ENCODE measurements at places on chromosomes 6 and 20. TPM values are rescaled to one million over a fixed set of nuclear protein-coding genes. Genes with fewer than 3 reads are reported as not detected.
A peak's percentile ranks its signal among the peaks of the same experiment; 100 is the strongest.

ETV7 gene
- total RNA-seq = 3.1 TPM

LHFPL5 gene
- total RNA-seq = not detected

PHIP gene
- total RNA-seq = 21.6 TPM

GRCh38 chr20:50794181-50794845 is 548 bp upstream of the BCAS4 start:
- H3K27ac ChIP-seq = peak overlapping the region; percentile 71
- peak overlapping the region; percentile 74 for H3K4me3 ChIP-seq

- H3K27me3 ChIP-seq = no peaks in the 10 kb centered on the region
- H3K4me1 ChIP-seq = peaks cover 4% of the 10 kb centered on the region
- no peak for DNase-seq
Observed at GRCh38 chr20:43979576-43980105, 65.0 kb downstream of the TOX2 start.

GRCh38 chr6:101689695-101690094 is 296.2 kb downstream of the GRIK2 start:
- no peak overlapping the region for H3K4me3 ChIP-seq
- H3K36me3 ChIP-seq = no peaks in the 10 kb centered on the region
- H3K27ac ChIP-seq = no peak overlapping the region
- no peaks in the 10 kb centered on the region for H3K27me3 ChIP-seq
- no peak for DNase-seq

Data from activated naive CD8-positive, alpha-beta T cell treated with anti-CD3 and anti-CD28 coated beads for 36 hours (primary cell).